Epithelial cell of esophagus (primary cell): ENCODE measurements at places on chromosomes 6 and 20.
A peak's percentile ranks its signal among the peaks of the same experiment; 100 is the strongest.

DNA sequence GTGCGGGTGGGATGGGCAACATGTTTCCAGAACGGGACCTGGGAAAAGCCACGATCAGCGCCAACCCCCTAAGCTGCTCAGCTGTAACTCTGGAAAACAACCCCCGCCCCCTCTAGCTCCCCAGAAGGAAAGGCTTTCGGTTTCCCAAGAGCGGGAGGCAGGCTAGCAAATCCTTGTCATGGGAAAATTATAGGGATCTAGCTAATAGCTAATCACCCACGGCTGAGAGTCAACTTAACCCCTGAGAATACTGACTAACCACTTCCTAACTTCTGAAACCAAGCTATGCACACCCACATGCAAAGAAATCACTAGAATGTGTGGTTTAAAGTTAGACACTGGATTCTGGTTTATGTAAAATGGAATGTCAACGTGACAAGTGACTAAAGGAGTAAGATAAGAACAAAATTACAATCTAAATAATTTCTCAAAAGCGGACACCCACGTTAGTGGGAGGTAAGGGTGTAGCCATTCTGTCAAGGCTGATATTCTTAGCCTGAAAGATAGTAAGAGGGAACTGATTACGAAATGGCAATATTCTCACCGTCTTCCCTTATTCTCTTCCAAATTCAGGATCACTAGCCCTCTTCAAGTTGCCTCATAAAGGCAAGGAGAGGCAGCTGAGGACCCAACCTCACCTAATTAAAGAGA, 20.1 kb downstream of the JAG1 start:
- DNase-seq, result no peak

- DNase-seq, result no peak
These were observed 156.7 kb downstream of the JARID2 start for GRCh38 chr6:15402406-15403045.

DNA sequence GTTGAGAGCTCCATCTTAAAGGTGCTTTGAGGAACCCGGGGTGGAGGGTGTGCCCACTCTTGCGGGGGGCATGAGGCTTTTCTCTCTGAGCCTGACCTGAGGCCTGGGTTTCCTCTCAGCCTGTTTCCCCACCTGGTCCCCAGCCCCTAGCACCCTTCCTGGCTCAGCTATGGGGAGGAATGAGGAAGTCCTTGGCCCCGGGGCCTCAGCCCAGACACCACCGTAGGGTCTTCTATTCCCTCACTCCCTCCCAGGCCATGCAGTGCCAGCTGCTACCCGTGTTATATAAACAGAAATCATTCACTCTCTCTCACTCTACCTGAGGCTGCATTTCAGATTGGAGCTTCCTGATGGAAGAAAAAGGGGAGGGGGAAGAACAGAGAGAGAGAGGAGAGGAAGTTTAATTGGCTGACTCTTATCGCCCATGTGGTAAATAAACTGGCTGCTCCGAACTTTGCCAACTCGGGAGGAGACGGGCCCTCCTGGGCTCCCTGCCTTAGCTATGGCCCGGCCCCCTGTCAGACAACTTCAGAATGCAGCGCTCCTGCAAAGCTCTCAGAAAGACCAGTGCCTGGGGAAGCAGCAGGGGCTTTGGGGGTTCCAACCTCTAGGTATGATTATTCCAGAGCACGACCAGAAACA, 2.8 kb downstream of the CDH22 start:
- DNase-seq, result no peak

DNA sequence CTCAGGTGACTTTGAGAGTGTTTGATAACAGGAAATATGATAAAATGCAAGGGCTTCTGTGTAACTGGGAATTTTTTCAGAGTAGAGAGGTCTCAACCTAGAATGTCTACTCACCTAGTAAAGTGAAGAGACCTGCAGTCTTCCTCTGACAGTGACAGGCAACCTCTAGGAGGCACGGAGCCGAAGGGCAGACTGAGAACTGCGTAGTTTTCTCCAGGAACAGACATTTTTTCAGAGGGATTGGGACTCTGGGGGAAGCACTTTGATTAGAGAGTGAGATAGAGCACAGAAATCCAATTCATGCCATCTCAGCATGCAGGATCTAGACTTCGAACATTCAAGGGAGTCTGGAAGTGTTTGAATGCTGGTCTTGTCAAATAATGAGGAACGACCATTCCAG, 213.3 kb downstream of the AKAP7 start:
- DNase-seq, result no peak

DNA sequence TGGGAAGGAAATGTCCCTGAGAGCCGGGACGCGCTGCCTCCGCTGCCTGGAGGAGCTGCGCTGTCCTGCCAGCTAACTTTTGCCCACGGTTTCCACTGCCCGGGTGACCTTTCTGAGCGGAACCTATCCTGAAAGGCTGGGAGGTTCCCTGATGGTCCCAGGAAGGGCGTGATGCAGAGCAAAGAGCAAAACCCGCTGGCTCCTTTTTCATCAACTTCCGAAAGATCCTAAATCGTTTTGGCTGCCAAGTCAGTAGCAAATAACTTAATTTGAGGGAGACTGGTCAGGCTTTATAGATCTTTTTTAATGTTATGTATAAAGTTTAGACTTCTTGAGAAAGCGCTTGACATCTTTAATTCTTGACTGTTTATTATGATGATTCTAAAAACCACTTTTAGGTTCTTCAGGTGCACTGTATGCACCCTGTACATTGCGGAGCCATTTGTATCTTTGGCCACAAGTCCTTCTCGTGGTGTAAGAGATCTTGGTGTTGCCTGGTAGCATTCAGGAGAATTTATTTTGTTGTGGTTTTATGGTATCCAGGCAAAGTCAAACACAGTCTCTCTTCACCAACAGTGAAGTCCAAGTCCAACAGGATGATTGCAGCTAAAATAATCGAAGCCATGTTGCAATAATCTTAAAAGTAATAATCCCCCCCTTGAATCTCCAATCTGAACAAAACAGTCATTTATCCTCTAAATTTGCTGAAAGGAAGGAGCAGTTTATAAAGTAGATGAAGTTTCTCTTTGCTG, at the start of gene SYNE1:
SYNE1 (minus strand) TSS at position 67 of the 752 bp plus-strand sequence. CDS start 9,031 bp downstream, outside the sequence.
- no peak for DNase-seq

- no peak for DNase-seq
These were observed 20.9 kb upstream of the ZFAND3 start for GRCh38 chr6:37798436-37799262.

- peak; percentile 90 for DNase-seq
These were observed at the start of gene CRYBG1 for GRCh38 chr6:106360410-106360988. Gene CRYBG1 (plus strand): TSS chr6:106360717. CDS start chr6:106360909, 192 bp downstream.

- no peak for DNase-seq
These were observed 14.8 kb downstream of the PLAGL2 start for GRCh38 chr20:32192698-32193097.

DNA sequence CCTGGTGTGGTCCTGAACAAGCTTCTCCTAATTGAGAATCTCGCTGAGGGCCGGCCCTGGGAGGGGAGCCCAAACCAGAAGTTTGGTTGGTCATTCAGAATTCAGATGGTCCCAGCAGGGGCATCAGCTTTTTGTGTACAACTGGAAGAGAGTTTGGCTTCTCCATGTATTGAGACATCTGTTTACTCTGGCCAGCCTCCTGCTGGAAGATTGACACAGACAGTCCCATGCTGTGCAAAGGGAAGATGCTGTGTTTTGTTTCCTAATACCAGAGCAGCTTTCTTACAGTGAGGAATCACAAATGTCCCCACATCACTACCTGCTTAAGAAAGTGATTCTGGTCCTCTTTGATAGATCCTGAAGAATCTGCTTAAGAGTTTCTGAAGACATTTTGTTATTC, 97.8 kb downstream of the PLEKHG1 start:
- DNase-seq, result no peak

GRCh38 chr6:45031601-45032000, 296.5 kb upstream of the RUNX2 start:
- peak; percentile 80 for DNase-seq

GRCh38 chr6:7727946-7728854, 2.3 kb downstream of the BMP6 start:
- peak; percentile 19 for DNase-seq

DNA sequence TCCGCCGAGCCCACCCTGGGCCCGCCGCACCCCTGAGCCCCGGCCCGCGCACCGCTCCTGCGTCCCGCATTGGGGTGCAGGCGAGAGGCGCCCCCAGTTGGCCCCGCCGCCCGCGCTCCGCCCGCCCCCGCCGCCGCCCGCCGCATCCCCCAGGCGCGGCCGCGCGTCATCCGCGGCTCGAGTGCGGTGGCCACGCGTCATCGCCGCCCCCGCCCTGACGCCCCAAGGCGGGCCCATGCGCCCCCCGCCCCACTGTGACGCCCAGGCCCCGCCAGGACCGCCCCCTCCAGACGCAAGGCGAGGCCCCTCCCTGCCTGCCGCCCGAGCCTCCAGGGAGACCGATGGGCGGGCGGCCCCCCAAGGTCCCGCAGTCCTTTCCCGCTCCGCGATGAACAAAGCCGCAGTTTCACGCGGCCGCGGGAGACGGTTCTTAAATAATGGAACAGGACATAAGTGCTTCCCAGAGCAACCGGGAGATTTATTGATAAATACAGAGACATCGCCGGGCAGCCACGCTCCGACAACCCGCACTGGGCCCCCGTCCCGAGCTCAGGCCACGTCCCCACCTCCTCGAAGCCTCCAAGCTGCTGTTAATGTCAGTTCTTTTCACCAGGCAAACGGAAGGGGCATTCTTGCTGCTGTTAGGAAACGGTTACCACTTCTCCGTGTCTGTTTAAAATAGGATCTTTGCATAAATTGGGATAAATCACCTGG, at the start of gene ANKRD60:
ANKRD60 (minus strand) TSS at position 170 of the 714 bp plus-strand sequence; CDS start at position 170, 0 bp downstream.
- DNase-seq, result peak; percentile 33

- no peak for DNase-seq
These were observed 64.2 kb downstream of the SGK1 start for GRCh38 chr6:134253681-134254080.

DNA sequence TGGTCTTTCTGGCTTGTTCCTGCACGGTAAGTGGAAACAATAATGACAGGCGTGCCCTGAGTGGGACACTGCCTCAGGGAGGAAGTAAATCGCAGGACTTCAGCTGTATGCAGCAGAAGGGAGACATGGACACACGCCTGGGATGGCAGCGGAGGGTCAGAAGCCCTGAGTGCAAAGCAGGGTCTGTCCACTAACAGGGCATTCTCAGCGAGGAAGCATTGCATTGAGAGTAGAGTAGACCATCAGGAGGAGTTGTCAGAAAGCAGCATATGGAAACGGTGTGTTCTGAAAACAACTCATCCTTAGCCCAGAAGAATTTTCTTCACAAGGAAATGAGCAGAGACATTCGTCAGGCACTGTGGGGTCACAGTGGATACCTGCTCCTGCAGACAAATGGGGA, 134.0 kb downstream of the SYNDIG1 start:
- DNase-seq, result no peak

GRCh38 chr6:25332165-25332564, 53.0 kb downstream of the CARMIL1 start:
- no peak for DNase-seq

- DNase-seq, result no peak
These were observed 95.3 kb upstream of the VSTM2L start for GRCh38 chr20:37807471-37808232.

DNA sequence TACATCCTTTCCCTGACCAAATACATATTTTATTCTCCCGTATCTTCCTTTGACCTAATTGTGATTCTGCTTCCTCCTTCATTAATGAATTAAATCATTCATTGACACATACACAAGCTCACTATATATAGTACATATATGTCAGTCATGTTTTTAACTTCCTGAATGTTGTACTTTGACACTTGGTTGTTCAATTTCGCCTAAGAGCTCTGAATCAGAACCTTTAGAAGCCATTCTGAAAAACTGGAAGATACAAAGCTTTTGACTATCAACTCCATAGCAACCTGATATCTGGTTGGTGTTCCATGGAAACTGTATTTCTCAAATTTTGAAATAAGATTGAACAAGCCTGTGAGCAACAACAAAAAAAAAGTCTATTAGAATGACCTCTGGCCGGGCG, 27.3 kb upstream of the HFE start:
- no peak for DNase-seq

GRCh38 chr6:26571592-26572296, 25.0 kb upstream of the ABT1 start:
- peak; percentile 89 for DNase-seq

DNA sequence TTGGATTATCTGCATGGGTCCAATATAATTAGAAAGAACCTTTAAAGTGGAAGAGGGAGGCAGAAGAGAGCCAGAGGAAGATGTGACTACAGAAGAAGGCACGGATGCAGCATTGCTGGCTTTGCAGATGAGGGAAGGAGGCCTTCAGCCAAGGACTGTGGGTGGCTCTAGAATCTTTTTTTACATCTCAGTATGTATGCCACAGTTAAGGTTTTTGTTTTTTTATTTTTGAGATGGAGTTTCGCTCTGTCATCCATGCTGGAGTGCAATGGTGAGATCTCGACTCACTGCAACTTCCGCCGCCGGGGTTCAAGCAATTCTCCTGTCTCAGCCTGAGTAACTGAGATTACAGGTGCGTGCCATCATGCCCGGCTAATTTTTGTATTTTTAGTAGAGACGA, 49.3 kb downstream of the MCM8 start:
- DNase-seq, result no peak

- no peak for DNase-seq
These were observed 141.3 kb downstream of the PREX1 start for GRCh38 chr20:48686238-48687116.

GRCh38 chr6:2542858-2543218, 207.9 kb downstream of the MYLK4 start:
- peak; percentile 85 for DNase-seq

DNA sequence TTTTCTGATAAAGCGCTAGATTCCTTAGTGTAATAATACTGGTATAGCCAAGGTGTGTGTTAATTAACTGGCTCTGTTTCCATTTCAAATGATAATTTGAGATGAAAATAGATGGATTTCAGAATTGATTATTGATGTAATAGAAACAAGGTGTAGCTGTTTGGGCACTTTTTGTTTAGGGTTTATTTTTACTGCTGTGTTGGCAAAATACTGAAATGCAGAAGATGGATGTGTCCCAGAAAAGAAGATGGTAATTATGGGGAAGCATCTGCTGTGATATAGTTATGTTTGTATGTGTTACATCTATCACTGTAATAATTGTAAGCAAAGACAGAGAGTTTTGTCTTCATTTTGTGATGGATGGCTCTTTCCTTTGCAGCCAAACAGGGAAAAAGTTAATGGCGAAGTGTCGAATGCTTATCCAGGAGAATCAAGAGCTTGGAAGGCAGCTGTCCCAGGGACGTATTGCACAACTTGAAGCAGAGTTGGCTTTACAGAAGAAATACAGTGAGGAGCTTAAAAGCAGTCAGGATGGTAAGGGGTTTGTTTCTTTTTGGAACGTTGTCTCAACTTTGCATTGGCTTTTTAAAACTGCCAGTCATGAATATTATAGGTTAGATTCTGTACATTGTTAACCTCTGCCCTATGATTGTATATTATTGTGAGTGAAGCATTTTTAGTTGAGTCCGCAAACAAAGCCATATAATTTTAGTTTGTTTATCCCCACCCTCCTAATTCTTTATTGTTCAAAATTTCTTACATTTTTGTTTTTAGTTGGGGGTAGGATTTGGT, 8.6 kb upstream of the ACAT2 start:
- DNase-seq, result no peak
